Thyroid gland (tissue), 4 donors: ENCODE measurements at places on chromosomes 2 and 18. TPM values are rescaled to one million over a fixed set of nuclear protein-coding genes. Genes with fewer than 3 reads are reported as not detected.

DNA sequence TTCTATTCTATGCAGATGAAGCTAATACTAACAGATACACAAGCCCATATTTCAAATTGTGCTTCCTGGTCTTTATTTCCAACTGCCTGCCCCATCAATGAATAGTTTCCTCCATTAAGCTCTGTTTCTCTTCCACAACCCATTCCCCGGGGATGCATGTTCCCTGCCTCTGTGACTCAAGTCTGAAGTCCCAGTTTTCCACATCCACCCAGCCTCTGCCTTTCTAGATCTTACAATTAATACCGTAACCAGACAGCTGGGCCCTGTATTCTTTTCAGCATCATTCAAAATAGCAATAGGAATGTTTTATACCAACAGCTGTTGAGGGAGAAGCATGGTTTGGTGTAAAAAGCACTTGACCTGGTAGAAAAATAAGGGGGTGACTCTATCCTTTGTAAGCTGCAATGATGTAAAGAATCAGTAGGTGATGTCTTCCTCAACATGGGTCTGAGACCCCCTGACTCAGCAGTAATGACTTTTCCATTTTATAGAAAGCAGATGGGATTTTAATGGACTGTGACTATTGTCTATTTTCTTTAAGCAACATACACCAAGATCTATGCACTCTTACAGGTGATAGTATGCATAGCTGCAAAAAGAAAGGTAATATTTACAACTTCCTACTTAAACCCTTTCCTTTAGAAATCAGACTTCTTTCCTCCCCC, 46.1 kb upstream of the DAPL1 start:
- DNase-seq, result no peak

Gene ALK
- 0.34 TPM for total RNA-seq

DNA sequence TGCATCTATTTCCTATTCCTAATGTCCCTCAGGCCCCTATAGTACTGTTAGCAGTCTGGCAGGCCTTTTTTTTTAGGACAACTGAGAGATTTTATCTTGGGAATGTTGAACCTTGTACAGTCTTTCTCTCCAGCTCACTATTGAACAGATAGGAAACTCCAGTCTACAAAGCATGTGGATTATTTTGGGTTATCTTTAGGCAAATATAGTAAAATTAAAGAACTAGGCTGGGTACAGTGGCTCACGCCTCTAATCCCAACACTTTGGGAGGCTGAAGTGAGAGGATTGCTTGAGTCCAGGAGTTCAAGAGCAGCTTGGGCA, 102.7 kb downstream of the OSBPL6 start:
- no peak for DNase-seq

DNA sequence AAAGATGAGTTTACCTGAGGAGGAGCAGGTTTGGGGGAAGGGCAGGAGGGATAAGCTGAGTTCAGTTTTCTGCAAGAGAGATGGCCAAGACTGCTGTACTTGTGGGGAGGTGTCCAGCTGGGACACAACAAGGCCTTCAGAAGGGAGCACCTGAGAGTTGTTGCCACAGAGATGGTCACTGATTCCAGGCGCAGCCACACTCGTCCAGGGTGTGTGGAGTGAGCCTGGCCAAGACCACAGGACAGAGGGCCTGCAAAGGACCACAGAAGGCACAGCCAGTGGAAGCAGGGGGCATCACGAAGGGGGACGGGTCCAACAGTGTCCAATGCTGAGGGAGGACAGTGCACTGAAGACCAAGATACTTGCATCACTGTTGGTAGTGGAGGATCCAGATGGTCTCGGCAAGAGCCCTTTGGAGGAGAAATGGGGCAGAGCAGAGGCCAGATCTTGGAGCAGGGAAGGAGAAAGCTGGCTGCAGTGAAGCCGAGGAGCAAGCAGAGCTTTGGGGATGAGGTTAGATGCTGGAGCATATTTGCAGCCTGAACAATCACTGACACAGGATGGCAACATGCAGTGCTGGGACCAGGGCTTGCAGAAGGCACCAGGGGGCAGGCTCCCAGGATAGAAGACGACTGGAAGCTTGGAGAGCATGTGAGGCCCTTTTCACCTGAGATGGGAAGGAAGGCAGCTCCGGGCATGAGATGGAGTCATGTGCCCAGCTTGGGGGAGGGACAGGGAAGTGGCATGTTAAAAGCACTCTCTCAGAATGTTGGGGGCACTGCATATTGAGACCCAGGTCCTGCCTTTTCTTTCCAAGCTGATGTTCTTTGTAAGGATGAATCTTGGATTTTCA, 214.0 kb downstream of the CYP26B1 start:
- no peak for DNase-seq
